Sigmoid colon (tissue), 7 donors: ENCODE measurements at places on chromosomes 5 and 9. TPM values are rescaled to one million over a fixed set of nuclear protein-coding genes. Genes with fewer than 3 reads are reported as not detected.

Gene ASB6
- 8.4 TPM for polyA plus RNA-seq

Gene KIF12
- 4.8 TPM for polyA plus RNA-seq

Gene CDKN2AIPNL
- 27.2 TPM for polyA plus RNA-seq

Gene AGXT2
- polyA plus RNA-seq, result not detected

Gene ASPN
- 1.8 TPM for polyA plus RNA-seq
